ENCODE measurements at places on chromosomes 5 and 9.

DNA sequence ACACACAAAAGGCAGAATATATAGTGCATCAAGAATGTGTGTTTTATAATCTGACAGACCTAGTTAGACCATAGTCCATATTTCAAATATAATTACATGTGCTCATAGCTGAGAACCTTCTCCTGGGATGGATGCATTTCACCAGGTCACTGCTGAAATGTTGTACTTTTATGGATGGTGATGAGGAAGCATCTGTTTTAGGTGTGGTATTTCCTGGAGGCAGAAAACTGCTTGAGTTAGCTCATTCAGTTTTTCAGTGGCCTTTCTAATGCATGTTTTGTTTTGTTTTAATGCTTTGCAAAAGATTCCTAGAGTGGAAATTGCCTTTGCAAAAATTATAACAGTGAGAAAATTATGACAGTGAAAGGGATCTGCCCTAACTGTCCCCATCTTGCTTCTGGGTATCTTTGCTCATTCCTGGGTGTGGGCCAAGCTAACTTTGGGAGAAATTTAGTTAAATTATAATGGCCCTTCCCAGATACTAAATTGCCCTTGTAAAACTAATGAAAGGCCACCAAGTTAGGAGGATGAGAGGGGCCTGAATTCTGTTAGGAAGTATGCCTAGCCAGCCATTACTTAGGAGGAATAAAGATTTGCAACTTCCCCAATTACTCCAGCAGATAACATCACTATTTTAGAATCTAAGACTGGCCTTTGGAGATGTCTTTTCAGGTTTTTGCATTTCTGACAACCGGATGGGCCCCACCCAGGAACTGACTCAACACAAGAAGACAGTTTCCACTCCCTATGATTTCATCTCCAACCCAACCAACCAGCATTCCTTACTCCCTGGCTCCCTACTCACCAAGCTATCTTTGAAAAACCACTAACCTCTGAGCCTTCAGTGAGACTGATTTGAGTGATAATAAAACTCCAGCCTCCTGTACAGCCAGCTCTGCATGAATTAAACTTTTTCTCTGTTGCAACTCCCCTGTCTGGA, 7.0 kb upstream of the IL12B start:
- peak; percentile 40 for DNase-seq

- DNase-seq: no peak
Observed at GRCh38 chr9:97880336-97880735, 27.3 kb downstream of the FOXE1 start.

- DNase-seq: no peak
Observed at GRCh38 chr9:116643691-116644090, 43.4 kb upstream of the TRIM32 start.

- no peak for DNase-seq
Observed at GRCh38 chr5:151682751-151683331, 3.9 kb downstream of the SPARC start.

DNA sequence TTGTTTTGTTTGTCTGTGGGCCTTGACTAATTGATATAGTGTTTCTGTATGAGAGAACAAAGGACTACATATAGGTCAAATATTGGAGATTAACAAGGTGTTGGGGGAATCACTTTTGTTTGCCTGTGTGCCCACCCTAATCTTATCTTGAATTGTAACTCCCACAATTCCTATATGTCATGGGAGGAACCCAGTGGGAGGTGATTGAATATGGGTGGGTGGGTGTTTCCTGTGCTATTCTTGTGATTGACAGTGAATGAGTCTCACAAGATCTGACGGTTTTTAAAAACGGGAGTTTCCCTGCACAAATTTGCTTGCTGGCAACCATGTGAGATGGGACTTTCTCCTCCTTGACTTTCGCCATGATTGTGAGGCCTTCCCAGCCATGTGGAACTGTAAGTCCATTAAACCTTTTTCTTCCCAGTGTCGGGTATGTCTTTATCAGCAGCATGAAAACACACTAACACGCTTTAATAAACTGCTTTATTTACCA, 64.9 kb upstream of the HSPB3 start:
- DNase-seq: no peak

GRCh38 chr5:54135042-54135441, 175.3 kb downstream of the ARL15 start:
- no peak for DNase-seq
